ENCODE measurements at places on chromosomes 12 and 14.

DNA sequence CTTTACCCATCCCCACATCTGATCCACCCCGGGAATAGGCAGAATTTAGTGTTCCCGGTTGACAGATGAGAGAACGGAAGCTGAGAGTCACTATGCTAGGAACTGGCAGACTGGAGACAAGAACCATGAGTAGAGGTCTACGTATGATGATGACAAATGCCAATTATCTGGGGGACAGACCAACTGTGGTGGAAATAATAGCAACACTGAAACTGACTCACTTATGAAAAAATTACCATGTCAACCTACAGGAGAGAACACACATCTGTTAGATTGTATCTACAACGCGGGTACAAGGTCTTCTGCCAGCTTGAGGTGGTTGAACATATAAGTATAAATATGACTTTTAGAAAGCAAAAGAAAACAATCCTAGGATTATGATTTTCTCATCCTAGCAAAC, 15.4 kb upstream of the SELPLG start:
- no peak for DNase-seq

DNA sequence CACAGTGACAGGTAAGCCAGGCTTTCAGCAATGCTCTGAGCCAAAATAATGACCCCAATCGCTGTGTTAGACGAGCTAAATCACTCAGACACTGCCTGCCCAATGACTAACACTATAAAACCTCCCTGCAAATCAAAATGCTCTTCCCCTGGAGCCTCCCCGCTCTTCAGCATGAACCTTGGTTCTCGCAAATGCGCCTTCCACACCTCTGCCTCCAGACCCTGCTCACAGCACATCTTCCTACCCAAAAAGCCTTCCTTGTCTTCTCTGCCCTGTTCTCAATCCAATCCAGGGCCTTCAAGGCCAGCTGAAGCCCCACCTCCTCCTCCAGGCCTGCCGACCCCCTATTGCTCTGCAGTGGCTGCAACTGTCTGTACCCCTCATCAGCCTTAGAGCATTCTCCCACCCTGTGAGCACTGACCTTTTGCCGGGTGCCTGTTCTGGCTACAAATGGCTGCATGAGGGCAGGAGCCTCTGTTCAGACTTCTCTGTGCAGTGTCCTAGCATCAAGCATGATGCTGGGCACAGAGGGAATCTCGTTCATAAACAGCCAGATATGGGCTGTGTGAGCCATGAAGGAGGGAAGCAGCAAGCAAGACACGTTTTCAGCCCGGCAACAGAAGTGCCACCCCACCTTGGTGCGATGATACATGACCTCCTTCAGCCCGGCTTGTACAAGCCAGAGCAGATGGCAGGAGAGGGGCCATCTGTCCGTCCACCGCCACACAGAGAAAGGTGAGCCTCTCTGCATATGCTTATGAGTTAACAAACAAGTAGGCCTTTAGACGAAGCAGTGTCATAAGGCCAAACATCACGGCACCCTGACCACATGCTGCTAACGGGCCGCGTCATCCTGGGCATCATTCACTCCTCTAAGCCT, 64.5 kb upstream of the DDX11 start:
- DNase-seq: no peak

- peak; percentile 4 for DNase-seq
These were observed 988 bp upstream of the TMEM263 start for GRCh38 chr12:106954462-106955376.

GRCh38 chr12:99619389-99620158, 28.0 kb upstream of the GARIN6 start:
- no peak for DNase-seq

GRCh38 chr12:110124269-110124995, at the start of gene IFT81:
Gene IFT81, plus strand, starts transcription at chr12:110124357. Its CDS starts 3,024 bp downstream, at chr12:110127381.
- DNase-seq: peak; percentile 93

DNA sequence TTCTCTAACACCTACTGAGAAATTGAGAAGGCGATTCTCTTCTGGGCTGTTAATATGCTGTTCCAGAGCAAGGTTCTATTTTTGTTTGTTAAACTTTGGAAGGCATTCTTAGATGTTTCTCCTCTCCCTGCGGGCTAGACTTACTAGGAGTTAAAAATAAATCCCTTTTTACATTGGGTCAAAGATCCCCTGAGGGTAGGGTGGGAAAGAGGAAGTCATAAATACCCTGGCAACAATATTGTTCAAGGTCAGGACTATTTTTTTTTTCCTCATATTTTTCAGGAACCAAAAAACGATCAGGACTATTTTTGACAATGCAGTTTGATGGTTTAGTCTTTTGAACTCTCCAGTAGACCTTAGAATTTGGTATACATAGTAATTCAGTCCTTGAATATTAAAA, 12.0 kb upstream of the SLC2A14 start:
- no peak for DNase-seq

DNA sequence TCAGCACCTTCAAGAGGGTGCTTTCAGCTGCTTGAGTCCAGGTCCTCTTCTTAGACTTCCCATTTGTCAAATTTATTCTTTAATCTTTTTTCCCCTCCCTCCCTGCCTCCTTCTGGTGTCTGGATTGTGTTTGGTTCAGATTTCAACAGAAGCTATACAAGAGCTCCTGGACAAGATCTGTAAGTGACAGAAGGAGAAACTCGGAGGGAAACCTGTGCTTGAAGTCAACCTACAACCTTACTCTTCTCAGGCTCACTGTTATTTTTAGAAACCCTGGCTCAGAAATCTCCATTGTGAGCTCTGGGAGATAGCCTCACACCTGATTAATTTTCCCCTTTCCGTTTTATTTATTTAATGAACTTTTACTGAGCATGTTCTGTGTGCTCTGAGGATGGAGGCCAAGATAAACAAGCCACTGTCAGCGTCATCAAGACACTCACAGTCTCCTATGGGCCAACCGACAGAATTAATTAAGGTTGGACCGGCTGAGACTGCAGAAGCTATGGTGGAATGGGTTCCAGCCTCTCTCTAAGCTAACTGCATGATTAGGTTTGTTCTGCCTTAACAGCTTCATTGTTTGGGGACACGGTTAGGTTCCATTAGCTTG, 13.5 kb downstream of the PDE1B start:
- no peak for DNase-seq

DNA sequence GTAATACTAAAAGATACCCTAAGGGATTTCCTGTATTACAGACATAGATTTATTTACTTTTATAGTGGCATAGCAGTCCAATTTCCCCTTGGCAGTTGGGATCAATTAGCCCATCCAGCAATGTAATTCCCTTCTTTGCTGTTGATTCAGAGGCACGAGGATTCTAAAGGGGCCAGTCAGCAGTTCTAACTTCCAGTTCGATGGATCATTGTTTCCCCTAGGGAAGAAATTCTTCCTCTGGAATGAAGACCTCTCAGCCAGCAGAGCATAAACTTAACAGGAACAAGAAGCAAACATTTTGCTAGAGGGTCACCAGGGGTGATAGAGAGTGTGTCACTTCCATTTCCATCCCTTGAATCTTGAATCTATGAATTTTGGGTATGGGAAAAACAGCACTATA, 395.7 kb upstream of the NOVA1 start:
- DNase-seq: no peak

- peak; percentile 26 for DNase-seq
These were observed 21.4 kb upstream of the CEP170B start for GRCh38 chr14:104843442-104844305.

GRCh38 chr12:51390891-51391282, 319 bp downstream of the GALNT6 start:
- peak; percentile 67 for DNase-seq

DNA sequence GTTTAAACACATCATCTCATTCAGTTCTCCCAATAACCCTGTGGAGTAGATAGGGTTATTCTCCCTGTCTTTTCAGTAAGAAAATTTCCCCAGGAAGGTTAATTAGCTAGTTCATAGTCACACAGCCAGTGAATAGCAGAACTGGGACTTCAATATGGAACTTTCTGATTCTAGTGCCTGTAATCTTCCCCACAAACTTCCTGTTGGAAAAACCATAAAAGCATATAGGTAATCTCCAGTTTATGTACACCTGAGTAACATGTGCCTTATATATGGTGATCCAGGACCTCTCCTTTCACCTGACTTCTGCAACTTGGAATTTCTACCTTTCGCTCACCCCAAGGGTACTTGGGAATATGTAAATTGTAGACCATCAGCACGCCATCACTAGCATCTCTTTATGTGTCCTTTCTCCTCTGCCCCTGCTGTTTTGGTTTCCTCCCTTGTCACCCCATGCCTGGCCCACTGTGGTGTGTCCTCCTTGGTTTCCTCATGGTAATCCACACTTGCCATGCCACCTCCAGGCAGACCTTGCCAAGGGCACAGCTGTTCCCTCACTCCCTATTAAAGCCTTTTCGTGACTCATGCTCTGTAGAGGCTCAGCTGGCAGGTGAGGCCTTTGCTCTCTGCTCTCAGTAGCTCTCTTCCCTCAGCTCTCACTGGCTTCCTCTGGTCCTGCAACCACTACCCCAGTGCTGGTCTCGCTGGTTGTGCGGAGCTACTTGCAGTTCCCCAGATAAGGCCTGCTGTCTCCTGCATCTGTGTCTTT, 16.7 kb downstream of the TBC1D30 start:
- peak; percentile 9 for DNase-seq

DNA sequence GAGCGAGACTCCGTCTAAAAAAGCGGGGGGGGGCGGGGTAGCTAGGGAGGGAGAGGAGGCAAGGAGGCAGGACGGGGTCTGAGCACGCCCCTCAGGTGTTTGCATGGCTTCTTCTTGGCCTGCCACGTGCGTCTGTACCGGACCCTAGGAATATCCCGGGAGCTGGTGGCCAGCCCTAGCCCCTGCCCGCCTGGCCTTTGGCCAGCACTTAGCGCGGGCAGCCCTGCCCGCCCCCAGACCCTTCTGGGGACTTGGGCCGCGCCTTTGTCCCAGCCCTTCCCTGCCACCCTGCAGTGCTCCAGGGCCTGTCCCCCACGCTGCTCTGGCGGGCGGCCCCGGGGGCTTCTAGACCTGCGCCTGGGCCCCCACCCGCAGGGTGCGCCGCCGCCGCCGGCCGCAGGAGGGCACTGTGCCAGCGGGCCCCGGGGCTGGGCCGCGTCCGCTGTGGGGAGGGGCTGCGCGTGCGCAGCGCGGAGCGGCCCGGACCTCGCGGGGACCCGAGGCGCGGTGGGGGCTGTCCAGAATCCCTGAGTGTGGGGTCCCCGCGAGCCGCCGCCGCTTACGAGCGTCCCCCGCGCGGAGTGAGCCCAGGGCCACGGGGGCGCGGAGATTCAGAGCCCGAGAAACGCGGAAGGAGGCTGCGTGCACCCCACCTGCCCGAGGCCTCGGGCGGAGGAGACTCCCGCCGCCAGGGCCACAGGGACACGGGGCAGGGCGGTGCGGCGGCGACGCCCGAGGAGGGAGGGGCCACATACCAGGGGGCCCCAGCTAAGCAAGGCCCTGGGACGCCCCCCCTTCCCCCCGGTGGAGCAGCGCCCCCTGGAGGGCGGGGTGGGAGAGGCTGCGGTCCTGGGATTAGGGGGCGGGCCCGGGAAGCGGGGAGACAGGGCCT, 21.0 kb downstream of the SLC25A29 start:
- peak; percentile 88 for DNase-seq

- DNase-seq: no peak
These were observed 15.9 kb downstream of the PACS2 start for GRCh38 chr14:105330491-105330895.

GRCh38 chr12:111188436-111188835, 180.5 kb downstream of the PHETA1 start:
- no peak for DNase-seq

DNA sequence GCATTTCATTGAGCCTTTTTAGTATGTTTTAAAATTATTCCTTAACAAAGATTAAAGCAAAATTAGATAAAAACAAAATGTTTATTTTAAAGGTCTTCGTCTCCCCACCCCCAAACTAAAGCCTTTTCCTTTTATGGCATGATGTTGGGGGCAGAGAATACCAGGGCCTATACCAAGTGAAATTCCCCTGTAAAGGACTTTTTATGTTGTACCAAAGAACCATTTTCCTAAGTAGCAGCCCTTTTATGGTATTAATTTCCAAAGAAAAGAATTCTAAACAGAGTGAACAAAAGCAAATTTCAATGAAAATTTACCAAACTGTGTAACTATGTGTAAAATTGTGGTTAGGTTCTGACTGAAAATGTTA, 71.9 kb upstream of the GNPNAT1 start:
- DNase-seq: no peak

DNA sequence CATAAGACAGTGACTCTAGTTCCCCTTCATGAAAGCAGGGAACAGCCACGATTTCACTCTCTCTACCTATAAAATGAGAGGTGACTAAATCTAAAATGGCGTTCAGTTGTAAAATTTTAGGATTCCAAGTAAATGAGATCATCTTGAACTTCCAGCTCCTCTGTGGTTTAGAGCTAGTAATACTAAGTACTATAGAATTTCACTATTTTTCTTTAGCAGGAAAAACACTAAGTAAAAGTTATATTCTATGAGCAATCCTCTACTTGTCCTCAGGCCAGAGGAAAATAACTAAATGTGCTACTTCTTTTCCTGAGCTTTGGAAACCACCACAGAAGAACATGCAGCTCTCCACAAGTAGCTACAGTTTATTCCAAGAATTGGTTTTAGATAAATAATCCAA, 55.6 kb downstream of the NIN start:
- DNase-seq: no peak

DNA sequence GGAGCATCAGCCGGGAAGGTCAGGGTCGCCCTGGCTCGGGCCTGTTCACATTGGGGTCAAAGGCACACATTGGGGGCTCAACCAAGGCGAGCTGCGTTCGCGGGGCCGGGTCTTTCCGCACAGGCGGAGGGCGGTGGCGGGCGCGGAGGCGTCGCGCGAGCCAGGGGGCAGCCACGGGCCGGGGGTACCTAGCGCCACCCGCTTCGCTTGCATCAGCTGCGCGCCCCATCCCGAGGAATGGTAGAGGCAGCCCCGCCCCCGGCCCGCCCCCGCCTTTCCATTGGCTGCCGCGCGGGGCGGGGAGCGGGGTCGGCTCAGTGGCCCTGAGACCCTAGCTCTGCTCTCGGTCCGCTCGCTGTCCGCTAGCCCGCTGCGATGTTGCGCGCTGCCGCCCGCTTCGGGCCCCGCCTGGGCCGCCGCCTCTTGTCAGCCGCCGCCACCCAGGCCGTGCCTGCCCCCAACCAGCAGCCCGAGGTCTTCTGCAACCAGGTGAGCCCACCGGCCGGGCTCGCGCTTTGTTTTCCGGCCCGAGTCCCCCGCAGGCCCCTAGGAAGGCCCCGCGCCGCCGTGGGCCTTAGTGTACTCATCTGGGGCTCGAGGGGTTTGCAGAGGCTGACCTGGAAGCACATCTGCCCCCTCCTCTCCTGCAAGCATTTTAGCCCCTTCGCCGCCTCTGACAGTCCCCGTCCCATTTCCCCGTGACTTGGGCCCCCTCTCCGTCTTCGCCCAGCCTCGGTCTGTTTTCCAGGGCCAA, at the start of gene ALDH2:
Gene ALDH2, plus strand, starts transcription at position 326 of the 754 bp plus-strand sequence. Its CDS starts 50 bp downstream, at position 376.
- DNase-seq: peak; percentile 59

- no peak for DNase-seq
These were observed 1.8 kb downstream of the MSRB3 start for GRCh38 chr12:65280306-65280705.

DNA sequence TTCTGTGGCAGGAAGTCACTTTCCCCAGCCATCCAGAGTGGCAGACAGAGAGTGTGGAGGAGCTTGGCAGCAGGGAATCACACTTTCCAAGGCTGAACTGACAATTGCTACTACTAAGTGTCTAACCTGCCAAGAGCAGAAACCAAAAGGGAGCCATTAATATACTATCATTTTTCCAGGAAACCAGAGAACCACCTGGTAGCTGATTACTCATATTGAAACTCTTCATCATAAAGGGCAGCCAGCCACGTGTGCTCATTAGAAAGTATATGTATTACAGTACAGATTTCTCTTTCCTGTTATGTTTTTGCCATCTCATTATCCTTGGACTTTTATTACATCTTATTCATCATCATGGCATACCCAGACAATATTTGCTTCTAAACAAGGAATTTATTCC, 374.9 kb downstream of the GXYLT1 start:
- DNase-seq: no peak

- DNase-seq: no peak
These were observed 46.6 kb upstream of the PLEKHG6 start for GRCh38 chr12:6263931-6264330.

- DNase-seq: no peak
These were observed 268.2 kb downstream of the SNAPC1 start for GRCh38 chr14:62030387-62030786.
